ENCODE measurements at places on chromosomes 12 and 14.
A peak's percentile ranks its signal among the peaks of the same experiment; 100 is the strongest.

DNA sequence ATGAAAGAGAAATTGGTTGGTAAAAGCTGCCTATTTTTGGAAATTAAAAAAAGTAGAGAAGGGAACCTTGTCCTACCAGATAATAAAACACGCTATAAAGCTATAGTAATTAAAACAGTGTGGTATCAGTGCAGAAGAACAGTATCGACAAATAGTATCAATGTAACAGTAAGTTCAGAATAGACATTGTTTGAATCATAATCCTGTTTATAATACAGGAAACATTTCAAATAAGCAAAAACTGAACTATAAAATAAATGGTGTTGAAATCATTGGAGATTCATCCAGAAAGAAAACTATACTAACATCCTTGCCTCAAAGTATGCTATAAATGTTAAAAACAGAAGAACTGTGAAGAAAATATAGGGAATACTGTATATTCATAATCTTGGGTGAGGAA lies 54.2 kb upstream of the NAP1L1 start:
- no peak for DNase-seq

DNA sequence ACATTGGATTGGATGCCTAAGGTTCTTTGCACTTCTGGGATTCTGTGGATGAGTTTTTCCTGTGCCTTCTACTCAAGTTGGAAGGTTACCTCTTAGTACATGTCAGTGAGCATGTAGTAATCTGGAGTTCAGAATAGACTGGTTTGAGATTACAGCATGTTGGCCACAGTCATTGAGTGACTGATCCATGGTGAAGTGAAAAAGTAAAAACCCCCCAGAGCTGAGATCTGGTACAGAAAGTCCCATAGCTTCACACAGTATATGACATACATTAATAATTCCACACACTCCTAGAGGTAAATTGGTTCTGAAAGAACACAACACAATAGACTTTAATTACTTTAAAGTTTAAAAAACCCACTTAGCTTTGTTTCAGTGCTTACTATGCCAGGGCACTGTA lies 11.9 kb upstream of the CCND2 start:
- no peak for DNase-seq

DNA sequence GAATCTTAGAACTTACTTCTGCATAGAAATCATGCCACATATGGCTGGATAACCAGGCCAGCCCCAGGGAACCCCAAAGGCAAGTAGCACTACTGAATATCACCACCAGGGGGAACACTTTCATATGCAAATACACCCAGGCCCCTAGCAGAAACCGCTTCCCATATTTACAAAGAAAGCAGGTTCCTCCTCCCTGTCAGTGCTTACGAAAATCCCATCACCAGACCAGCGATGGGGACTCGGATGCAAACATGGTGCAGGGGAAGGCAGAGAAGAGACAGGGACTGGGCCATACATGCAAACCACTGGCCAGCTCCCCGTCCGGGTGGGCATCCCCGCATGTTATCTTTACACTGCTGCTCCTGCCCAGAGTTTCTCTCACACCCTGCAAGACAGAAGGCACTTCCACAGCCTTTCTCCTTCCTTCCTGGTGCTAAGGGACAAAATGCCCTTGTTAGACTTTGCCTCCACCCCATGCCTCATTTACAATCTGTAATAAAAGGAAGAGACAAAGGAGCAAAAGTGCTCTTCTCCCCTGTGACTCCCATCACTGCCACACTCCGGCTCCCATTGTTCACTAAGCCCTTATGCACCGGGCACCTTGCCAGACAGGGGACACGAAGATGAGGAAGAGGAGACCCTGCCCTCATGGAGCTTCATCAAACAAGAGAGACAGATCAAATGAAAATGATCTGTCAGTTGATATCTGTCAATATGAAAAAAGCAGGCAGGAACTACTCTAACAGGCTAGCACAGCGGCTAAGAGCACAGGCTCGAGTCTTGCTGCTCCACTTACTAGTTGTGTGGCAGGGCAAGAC lies 62.3 kb downstream of the PTPN21 start:
- DNase-seq, result no peak

GRCh38 chr12:59086126-59086525 lies 165.8 kb upstream of the LRIG3 start:
- no peak for DNase-seq

DNA sequence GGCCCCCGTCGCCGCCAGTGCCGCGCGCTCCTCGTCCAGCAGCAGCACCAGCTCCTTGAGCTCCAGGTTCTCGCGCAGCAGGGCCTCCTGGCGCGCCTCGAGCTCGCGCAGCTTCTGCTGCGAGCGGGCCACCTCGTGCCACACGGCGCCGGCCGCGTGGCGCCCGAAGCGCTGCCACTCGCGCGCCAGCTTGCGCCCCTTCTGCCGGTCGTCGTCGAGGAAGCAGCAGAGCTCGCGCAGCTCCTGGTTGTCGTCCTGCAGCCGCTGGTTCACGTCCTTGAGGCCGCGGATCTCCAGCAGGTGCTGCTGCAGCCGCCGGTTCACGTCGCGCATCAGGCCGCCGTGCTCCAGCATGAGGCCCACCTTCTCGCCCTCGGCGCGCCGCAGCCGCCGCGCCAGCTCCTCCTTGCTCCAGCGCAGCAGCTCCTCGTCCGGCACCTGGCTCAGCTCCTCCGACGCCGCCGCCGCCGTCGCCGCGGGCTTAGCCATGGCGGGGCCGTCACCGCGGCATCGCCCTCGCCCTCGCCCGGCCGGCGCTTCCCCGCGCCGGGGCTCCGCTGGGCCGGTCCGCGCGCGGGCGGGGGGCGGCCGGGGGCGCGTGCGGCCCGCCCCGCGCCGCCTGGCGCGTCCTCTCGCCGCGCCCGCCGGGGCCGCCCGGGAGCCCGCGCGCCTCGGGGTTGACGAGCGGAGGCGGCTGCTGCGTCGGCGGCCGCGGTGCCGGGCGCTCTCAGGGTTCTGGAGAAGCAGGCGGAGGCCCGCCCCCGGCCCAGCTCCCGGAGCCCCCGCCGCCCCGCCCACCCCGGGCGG lies at the start of gene CCDC85C:
Gene CCDC85C, minus strand, starts transcription at position 737 of the 807 bp plus-strand sequence. Its CDS starts 248 bp downstream, at position 489.
- no peak for DNase-seq

GRCh38 chr14:60085085-60085484 lies 6.6 kb upstream of the PCNX4 start:
- DNase-seq, result peak; percentile 29

GRCh38 chr14:59268858-59269257 lies 80.4 kb downstream of the DAAM1 start:
- DNase-seq, result no peak
